ENCODE measurements at places on chromosomes 13 and 19.

DNA sequence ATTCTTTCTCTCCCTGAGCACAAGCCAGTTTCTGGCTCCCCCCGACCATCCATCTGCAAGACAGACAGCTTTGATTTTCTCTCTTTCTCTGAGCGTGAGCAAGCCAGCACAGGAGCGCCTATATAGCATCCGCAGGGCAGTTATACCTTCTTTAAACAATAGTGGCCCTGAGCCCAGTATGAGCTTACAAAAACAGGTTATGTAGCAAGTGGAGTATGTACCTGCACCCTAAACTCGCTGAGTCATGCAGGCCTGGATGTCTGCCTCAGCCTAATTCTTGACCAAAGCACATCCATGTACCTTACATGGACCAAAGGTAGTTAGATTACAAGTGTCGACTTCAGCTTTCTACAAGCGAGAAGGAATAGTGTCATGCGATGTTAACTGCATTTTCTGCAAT lies 61.7 kb downstream of the RAP2A start:
- no peak for DNase-seq

- DNase-seq = no peak
These were observed 17.6 kb downstream of the UBL3 start for GRCh38 chr13:29832761-29833298.

GRCh38 chr13:19058566-19058965 lies 123.1 kb downstream of the TUBA3C start:
- DNase-seq = no peak

DNA sequence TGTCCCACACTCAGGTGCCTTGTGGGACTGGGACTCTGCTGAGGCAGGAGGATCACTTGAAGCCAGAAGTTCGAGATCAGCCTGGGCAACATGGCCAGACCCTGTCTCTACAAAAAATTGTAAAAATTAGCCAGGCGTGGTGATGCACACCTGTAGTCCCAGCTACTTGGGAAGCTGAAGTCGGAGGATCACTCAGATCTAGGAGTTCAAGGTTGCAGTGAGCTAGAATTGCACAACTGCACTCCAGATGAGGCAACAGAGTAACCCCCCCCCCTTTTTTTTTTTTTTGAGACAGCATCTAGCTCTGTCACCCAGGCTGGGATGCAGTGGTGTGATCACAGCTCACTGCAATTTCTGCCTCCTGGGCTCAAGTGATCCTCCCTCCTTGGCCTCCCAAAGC lies 11.0 kb upstream of the SYDE1 start:
- DNase-seq = no peak

DNA sequence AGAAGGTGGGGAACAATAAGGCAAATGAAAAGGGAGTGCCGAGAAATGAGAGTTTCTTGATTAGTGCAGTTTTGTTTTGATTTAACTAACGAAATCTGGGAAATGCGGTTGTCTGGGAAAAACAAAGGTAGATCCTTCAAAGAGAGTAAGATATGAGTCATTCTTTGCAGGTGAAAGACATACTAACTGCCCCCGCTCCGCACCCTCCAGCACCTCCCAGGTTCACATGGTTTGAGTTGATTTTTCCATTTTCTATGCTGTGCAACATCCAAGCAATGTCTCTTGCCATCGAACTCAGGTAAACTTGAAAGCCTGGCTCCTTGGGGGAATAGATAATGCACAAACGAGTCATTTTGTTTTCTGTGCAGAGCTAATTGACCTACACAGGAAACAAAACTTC lies 84.1 kb upstream of the KLF12 start:
- DNase-seq = no peak

DNA sequence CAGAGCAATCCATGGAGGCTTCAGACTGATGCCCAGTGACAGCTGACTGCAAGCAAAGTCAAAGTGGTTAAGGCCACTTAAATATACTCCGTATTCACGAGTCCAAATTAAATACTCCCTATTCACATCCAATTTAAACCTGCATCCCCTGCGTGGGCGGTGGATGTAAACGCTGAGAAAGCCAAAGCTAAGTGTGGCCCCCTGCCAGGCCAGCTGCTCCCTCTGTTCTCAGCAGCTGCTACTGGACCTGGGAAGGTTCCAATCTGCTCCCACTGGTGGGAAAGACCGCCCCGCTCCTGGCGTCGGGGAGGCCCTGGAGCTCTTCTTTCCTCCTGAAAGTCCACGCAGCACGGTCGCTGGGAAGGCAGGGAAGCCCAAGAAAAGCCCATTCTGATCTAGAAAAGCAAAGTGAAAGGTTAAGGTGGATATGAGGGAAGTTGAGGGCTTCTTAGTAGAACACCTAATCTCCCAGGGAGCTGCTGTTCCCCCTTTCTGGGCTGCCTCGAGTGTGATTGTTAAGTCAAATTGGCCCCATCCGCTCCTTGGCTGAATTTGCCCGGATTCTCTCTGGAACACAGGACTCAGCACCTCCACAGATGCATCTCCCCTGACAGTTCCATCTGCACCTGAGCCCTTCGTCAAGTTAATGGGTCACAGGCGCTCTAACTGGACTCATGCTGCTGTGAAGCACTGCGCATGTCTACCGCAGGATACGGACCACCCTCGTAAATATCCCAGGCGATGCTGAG lies 205.5 kb downstream of the USP12 start:
- DNase-seq = no peak

- no peak for DNase-seq
These were observed 258.8 kb downstream of the ZNF536 start for GRCh38 chr19:30631033-30631370.
